ENCODE measurements at places on chromosomes 3 and 15.

- peak; percentile 82 for DNase-seq
Measured at GRCh38 chr15:47196048-47196447, 521.3 kb upstream of the SEMA6D start.

GRCh38 chr15:60375306-60375705, 22.5 kb downstream of the ANXA2 start:
- DNase-seq: no peak

DNA sequence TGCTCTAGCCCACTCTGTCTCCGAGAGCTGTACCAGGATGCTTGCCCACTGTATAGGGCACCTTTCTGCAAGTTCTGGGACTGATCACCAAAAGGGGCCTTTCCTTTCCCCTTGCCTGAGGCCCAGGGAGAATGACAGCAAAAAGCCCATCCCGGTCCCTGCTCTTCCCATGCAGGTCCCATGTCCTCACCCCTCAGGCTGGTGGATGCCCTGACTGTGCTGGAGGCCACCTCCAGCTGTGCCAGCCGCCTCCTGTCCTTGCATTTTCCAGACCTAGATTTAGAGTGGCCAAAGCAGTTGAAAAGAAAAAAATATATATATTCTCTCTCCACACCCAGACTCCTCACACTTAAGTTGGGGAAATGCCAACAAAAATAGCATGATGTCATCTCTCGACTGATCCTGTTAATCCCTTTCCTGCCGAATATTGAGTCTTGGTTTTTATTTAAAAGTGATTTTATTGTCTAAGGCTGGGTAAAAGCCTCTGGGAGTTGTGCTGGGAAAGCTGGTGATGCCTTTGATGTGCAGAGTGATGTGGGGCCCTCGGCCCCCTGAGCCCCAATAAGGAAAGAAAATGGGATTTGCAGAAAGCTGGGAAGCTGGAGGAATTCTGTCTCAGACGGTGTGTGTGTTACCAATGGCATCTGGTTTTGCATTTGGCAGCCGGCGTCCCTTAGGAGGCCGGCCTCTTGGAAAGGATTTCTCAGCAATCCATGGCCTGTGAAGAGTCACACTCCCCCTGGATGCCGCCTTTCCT, 29.3 kb upstream of the TPM1 start:
- DNase-seq: peak; percentile 77

- DNase-seq: no peak
Measured at GRCh38 chr3:116186049-116186448, 259.2 kb downstream of the LSAMP start.

DNA sequence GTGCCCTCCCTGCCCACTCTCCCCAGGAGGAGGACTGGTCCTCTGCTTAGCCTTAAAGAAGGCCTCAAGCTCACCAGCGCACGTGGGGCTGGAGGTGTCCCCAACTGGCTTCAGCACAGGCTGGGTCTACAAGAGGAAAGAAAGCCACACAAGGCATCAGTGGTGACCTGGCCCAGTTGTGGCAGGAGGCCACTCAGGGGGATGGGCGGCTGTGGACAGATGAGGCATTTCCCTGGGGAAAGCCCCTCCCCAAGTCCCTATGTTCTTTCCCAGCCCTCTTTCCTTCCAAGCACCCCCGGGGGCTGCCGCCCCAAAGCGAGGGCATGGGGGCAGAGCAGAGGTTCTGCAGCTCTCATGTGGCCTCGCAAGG, 155.2 kb upstream of the TLE3 start:
- DNase-seq: no peak

DNA sequence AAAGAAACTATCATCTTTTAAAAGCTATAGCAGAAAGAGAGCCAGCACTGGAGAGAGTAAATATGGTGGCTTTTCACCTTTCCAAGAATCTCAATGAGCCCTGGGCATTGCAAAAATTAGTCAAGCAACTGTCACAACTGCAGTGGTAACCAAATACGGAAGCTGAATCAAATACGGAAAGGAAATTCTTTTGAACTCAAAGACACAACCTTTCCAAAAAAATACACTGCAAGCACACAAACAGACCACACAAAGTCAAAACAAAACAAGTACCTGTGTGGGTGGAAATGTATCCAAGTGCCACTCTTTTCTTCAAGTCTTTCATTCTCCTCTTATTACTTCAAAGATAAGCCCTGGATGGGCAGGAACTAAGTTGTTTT, 17.6 kb downstream of the VGLL4 start:
- no peak for DNase-seq

- no peak for DNase-seq
Measured at GRCh38 chr3:139202959-139203349, 140.9 kb upstream of the MRPS22 start.

DNA sequence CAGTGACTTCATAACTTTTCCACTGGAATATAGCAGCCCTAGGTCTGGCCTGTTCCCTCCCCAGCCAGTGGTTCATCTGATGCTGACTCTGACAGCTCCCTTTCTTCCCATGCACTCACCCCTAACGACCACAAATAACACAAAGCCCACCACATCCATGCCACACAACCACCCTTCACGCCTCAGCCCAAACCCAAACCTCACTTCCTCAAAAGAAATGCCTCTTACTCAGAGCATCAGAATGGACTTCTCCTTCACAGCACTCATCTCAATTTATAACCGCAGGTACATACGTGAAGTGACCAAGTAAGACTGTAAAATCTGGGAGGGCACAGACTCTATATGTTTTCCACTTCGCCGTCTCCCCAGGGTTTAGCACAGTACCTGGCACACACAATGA, 1.1 kb downstream of the RBSN start:
- DNase-seq: no peak

- DNase-seq: no peak
Measured at GRCh38 chr15:91366111-91366510, 266.1 kb downstream of the SV2B start.

- DNase-seq: no peak
Measured at GRCh38 chr3:180048103-180048502, 11.4 kb upstream of the PEX5L start.

GRCh38 chr3:48474619-48475018, 28.1 kb downstream of the ATRIP start:
- no peak for DNase-seq

DNA sequence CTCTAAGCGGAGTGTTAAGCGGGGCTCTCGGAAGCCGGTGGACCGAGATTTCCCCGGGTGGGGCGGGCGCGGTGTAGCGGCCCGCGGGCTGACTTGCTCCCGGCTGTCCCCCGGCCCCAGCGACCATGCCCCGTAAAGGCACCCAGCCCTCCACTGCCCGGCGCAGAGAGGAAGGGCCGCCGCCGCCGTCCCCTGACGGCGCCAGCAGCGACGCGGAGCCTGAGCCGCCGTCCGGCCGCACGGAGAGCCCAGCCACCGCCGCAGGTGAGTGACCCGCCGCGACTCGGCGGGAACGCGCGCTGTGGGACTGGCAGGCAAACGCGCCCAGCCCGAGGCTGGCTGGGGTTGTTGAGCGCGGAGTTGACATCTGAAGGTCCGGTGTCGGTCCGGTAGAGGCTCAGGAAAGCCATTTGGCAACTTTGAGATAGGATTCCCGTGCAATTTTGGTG, 1.3 kb downstream of the SMC4 start:
- DNase-seq: peak; percentile 20

DNA sequence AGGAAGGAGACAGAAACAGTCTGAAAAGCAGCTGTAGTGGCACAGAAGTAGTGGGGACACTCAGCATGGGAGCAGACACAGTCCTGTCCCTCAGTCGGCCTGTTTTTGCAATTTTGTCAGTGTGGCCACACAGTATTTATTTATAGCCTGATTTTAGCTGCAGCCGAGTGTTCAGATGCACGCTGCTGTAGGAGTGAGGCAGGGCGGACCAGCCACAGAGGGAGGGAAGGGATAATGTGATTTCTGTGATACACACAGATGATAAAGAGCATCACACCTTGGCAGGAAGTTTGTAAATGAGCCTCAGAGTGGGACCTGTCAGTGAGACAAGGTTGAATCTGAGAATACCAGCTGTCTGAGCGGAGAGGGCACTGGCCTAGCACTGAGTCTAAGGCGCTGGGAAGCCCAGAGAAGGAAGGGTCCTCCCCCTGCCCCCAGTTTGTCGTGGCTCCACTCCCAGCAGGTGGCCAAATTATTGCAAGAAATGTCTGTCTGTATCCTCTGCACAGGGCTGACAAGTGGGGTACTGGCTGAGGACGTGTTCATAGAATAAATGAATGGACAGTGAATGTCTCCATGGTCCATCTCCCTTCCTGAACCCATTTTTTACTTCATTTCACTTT, 3.8 kb downstream of the PSTPIP1 start:
- no peak for DNase-seq

DNA sequence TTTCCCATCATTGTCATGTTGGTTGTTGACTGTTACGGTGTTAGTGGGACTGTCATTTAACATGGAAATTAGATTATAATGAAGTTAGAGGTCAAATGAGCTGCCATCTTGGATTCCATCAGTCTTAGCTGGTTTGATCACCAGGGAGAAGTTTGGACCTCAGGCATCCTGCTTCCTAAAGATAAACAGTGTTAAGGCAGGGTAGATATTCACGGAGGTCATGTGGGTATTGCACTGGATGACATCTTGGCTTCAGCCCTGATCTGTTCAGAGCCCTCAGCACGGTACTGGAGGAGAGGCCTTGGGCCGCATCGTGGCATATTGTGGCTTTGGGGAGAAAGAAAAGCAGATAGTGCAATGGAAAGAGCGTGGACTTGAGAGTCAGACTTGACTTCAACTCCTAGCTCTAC, 11.1 kb upstream of the MUC20 start:
- DNase-seq: no peak

- DNase-seq: no peak
Measured at GRCh38 chr3:194130807-194131589, 5.0 kb upstream of the HES1 start.

DNA sequence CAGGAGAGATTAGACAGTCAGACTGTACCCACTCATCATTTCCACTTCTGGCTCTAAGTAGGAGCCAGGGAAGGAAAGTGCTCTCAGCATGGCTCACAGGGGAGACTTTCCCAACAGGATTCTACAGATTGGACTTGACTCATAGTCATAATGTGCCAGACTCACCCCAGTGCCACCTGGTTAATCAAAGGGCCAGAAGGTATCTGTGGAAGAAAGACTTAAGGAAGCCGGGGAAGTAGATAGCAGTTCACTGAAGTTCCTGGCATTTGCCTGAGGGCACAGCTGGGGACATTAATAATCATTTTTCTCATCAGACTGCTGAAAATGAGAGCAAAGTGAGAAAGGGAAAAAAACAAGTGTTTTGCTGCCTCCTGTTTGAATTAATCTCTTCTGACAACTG, 717.5 kb downstream of the TUSC7 start:
- no peak for DNase-seq

DNA sequence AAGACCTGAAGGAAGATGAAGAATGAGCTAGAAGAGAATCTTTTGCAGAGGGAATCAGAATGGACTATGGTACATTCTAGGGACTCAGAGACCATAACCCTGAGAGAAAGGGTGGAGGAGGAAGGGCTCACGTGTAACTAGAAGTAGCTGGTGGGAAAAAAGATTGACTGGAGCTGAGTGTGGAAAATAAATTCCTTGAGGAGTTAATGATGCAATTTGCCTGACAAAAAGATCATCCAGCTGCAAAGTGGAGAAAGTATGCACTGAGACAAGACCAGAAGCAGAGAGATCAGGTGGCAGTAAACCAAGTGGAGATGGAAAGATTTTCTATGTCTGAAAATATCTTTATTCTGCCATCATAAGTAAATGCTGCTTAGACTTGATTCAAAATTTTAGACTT, 52.9 kb upstream of the TBL1XR1 start:
- peak; percentile 24 for DNase-seq

DNA sequence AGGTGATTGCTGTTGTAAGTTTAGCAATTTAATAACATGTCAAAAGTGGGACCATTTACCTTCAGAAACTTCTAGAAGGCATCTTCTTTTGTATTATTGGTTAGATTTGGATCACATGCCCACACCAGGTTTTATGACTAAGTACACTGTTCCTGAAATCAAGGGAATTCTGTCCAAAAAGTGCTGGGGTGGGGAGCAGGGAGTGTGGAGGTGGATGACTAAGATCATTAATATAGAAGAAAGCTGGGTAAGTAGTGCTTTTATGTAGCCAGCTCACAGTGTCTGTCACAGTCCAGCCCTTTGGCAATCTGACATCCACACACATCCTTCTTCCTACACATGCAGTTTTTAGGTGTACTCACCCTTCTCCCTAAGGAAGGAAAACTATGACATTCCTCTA, 120.0 kb downstream of the TMCO5A start:
- peak; percentile 50 for DNase-seq

DNA sequence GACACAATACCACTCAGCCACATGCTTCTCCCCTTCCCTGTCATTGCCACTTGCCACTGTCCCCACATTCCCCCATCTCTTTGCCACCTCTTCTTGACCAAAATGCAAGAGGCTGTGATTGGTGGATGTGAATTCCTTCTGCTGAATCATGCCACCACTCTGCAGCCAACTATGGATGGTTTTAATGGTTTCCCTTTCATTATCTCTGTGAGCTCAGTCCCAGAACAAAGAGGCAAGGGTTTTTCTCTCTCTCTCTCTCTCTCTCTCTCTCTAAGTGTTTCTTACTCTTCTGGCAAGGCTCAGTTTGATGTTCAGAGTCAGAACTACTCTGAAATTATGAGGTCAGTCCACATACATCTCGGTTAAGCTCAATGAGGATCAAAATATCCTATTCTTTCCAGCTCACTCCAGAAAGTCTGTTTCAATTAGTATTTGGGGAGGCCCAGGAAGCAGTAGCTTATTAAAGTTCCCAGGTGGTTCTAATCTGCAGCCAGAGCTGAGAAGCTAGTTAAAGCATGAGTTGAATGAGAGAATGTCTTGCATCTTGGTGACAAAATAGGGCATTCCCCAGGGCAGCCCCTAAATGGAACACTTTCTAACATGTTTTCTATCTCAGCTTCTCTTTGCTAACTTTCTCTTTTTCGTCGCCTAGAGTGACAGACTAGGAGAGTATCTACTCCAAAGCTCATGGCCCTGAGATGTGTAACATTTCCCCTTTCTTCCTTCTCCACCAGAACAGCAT, 8.5 kb upstream of the ILDR1 start:
- peak; percentile 40 for DNase-seq

GRCh38 chr15:87567406-87568030, 689.0 kb downstream of the NTRK3 start:
- no peak for DNase-seq
